ENCODE measurements at places on chromosomes 6 and 20.

DNA sequence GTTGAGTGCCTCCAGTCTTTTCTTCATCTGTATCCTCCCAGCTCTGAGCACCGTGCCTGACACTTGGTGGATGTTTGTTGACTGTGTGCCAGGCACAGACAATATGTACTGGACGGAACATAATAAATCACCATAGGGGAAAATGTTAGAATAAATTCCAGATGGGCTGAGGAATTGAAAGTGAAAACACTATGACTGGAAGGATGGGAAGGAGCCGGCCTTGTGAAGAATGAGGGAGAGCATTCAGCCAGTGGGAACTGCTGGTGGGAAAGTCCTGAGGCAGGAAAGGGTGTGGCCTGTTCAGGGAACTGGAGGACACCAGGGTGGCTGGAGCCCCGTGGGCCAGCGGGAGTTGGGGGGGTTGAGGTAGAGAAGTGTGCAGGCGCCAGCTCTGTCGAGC lies 75.4 kb downstream of the MTHFD1L start:
- DNase-seq, result no peak

DNA sequence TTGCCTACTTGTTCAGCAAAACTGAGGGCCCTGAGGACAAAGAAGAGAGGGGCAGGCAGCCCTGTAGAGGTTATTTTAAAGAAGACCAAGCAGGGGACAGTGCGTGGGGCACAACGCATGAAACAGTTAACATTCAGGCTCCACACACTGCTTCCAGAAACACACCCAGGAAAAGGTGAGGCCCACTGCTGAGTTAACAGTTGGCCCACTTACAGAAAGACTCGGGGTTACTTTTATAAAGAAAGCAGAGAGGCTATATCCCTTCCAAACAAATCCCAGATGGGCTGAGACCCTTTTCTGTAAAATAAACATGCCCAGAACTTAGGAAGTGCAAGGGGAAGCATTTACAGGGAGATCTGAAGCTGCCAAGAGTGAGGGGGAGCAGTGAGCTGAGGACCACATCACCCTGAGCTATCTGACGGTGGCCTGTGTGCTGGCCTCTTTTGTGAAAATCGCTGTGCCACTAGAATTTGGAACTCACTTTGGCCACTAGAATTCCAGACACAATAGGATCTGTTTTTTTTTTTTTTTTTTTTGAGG lies 49.8 kb upstream of the SSTR4 start:
- DNase-seq, result no peak

- DNase-seq, result no peak
Measured at GRCh38 chr20:22763257-22763906, 179.0 kb upstream of the FOXA2 start.

DNA sequence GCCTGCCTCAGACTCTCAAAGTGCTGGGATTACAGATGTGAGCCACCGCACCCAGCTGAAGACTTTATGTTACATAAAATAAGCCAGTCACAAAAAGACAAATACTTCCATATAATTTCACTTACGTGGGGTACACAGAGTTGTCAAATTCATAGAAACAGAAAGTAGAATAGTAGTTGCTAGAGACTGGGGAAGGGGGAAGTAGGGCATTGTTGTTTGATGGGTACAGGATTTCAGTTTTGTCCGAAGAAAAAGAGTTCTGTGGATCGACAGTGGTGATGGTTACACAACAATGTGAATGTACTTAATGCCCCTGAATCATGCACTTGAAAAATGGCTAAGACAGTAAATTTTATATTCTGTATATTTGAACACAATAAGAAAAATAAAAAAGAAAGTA lies 41.6 kb upstream of the ANKEF1 start:
- no peak for DNase-seq

GRCh38 chr6:11538052-11538818 lies 686 bp downstream of the TMEM170B start:
- no peak for DNase-seq

- no peak for DNase-seq
Measured at GRCh38 chr6:10300071-10300470, 114.8 kb downstream of the TFAP2A start.

DNA sequence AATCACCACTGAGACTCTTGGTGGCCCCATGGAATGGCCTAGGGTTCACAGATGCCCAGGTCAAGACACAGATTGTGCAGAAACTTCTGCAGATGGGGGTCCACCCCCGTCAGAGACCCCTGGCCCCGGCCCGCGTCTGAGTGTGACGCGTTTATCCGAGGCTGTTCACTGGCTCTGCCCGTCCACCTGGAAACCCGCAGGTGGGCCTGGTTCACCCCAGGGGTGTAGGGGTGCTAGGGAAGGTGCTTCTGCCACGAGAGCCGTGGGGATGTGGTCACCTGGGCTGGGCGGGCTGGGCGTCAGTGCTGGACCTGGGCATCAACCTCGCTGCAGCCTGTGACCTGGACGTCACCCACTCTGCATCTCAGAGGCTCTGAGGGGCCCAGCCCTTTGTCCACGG lies 39.5 kb upstream of the GATA5 start:
- DNase-seq, result no peak

DNA sequence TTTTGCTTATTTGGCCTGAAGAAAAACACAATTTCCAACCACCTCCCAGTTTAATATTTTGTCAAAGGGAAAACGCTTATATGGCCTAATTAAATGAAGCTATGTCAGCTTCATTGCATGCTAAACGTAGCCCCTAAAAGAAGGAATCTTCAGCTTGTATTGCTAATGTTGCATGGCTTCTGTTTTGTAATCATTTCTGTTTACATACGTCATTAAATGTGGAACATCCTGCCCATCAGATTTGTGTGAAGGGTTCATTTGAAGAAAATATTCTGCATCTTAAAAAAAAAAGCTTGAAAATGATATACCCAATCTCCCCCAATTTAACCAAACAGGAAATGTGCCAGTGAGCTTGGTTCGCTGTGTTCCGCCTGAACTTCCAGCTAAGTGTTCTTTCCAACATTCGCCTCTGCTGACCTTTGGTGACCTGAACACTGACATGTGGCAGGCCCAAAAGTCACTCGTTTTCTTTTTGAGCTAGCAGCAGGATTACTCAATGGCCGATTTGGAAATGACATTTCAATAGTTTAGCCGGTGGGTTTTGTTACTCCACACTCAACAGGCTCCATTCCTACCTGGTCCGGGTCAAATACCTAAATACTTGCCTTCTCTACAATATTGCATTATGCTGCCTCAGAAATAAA lies 12.7 kb upstream of the SIRT5 start:
- DNase-seq, result no peak

- no peak for DNase-seq
Measured at GRCh38 chr20:15632680-15633079, 940.6 kb downstream of the KIF16B start.

DNA sequence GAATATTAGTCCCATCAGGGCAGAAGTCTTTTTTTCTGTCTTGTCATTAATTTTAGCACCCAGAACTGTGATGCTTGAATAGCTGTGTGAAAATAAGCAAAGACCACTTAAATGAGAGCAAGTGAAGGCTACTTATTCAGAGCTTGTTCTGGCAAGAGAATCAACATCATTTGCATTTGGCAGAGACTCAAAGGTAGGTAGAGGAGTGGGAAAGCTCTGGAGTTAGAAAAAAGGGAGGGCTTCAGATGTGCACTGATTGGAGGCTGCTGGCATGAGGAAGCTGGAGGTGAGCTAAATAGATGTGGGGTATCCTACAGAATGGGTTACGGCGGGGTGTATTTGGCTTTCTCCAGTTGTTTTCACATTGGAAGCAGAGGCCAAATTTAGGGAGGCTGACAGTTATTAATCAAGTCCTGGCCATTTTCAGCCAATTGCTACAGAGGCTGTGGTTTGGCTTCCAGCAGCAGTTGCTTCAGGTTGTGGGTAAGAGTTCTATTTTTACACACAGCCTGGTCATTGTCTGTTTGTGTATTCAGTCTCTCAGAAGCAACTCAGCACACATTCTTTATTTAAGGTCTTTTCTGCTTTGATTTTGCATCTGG lies 254.3 kb downstream of the BTBD3 start:
- DNase-seq, result no peak

GRCh38 chr6:141624301-141624700 lies 508.4 kb upstream of the GJE1 start:
- no peak for DNase-seq

- no peak for DNase-seq
Measured at GRCh38 chr6:116938305-116938704, 61.3 kb downstream of the RFX6 start.

DNA sequence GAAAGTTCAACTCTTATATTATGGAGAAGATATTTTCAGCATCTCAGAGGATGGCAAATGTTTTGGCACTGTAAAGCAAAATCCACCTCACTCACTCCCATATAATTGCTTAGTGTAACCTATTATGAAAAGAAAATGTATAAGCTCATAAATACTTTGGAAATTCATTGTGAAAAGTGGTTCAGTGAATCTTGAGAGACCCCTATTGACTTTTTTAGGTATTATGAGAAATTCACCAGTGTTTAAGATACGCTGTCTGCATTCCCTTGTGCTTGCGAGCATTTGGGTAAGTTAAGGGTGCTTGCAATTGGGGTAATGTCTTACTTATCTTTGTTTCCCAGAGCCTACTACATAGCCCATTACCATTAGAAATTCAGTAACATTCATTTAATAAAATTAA lies 66.3 kb upstream of the BMP5 start:
- DNase-seq, result no peak

- DNase-seq, result no peak
Measured at GRCh38 chr6:6826095-6826901, 237.8 kb downstream of the LY86 start.

GRCh38 chr6:110628330-110628729 lies 151.9 kb upstream of the SLC22A16 start:
- DNase-seq, result no peak

DNA sequence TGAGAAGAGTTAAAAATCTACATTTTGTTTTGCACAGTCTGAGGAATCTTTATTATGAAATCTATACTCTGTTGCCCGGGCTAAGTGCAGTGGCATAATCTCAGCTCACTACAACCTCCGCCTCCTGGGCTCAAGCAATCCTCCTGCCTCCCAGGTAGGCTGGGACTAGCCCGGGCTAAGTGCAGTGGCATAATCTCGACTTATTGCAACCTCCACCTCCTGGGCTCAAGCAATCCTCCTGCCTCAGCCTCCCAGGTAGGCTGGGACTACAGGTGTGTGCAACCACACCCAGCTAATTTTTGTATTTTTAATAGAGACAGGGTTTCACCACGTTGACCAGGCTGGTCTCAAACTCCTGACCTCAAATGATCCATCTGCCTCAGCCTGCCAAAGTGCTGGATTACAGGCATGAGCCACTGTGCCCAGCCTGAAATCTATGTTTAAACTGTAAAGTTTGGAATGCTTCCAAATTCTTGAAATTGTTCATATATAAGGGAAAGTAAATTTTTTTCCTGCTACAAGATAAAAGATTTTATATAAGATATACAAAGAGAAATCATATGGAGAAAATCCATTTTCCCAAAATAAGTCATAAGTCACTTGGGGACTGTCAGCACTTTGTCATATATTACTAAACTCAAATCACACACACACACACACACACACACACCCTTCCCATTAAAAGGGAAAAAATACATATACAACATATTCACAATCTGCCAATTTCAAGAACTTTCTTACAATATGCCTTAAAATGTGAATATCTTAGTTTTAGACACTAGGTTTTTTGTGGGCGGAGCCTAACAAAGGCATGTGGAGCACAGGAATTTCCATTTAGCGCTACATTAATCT lies 19.4 kb downstream of the PTPRK start:
- DNase-seq, result no peak

- DNase-seq, result no peak
Measured at GRCh38 chr6:128882991-128883611, at the start of gene LAMA2. TSS of gene LAMA2 (plus strand) at chr6:128883138. CDS start at chr6:128883246, 108 bp downstream.

GRCh38 chr6:33668914-33669313 lies 42.6 kb downstream of the UQCC2 start:
- peak; percentile 42 for DNase-seq

DNA sequence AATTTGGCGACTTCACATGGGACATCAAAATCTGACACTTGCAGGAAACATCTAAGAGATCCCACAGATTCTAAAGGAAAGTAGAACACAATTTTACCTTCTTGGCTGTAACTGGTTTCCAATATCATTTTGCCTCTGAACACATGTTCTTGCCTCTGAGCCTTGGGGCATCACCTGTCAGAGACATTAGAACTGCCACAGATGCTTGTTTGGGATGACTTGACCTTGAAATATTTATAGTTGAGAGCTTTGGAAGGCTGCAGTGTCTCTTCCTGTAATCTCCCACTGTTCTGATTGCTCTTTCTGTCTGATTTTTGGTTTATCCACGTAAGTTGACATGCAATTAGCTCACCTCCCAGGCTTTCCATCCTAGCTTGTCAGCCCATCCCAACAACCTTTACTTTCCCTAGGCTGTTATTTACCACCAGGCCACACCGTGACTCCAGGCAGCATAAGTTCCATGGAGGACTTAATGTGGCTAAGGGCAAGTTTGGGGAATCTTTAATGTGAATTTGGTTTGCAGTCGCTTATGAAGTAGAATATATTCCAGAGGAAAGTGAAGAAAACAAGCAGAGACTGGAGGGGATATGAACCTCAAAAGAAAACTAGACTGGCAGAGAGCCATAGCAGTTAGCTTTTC lies 256.5 kb upstream of the RIN2 start:
- no peak for DNase-seq

DNA sequence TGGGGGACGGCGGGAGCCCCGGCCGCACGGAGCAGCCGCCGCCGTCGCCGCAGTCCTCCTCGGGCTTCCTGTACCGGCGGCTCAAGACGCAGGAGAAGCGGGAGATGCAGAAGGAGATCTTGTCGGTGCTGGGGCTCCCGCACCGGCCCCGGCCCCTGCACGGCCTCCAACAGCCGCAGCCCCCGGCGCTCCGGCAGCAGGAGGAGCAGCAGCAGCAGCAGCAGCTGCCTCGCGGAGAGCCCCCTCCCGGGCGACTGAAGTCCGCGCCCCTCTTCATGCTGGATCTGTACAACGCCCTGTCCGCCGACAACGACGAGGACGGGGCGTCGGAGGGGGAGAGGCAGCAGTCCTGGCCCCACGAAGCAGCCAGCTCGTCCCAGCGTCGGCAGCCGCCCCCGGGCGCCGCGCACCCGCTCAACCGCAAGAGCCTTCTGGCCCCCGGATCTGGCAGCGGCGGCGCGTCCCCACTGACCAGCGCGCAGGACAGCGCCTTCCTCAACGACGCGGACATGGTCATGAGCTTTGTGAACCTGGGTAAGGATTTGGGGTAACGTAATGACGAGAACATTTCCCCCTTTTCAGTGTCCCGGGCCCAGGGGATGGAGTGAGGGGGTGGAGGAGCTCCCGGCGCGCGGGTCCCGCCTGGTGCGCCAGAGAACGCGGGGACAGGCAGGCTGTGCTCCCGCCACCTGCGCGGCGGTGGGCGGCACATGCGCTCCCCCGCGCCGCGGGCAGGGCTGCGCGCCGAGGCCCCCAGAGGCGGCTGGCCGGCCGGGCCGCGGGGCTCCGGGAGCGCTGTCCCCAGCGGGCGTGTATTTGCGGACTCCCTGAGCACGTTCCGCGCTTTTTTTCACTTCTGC lies 1.4 kb downstream of the BMP6 start:
- no peak for DNase-seq

- DNase-seq, result no peak
Measured at GRCh38 chr6:6758915-6759654, 170.6 kb downstream of the LY86 start.

GRCh38 chr6:52416629-52417151 lies 3.5 kb upstream of the EFHC1 start:
- no peak for DNase-seq

Data from stimulated activated CD4-positive, alpha-beta T cell treated with anti-CD3 and anti-CD28 coated beads, Interleukin-1b, Interleukin-23, amount 100 ng/mL, for 1 hour (primary cell).